ENCODE measurements at places on chromosomes 16 and 17. TPM values are rescaled to one million over a fixed set of nuclear protein-coding genes. Genes with fewer than 3 reads are reported as not detected.

DNA sequence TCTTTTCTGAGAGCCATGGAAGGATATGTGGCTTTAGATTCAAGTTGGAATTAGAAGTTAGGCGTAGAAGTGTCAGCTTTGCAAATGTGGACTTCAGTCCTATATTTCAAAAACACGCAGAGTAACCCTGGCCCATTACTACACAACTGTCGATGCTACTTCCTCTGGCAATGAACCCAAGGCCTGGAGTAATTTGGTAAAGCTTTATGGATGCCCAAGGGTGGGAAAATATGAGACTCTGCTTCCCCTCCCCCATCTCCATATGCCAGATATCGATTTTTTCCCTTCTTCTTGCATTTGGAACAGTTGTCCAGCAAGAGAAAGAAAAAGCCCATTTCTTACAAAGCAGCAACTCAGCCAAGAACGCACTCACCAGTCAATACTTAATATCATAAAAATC, 2.9 kb upstream of the MAP1LC3B start:
- no peak for DNase-seq

FASN gene
- 127 TPM for total RNA-seq

KCNG4 gene
- total RNA-seq = not detected

- no peak for DNase-seq
Measured at GRCh38 chr16:27568077-27568476, 18.1 kb downstream of the KATNIP start.

DNA sequence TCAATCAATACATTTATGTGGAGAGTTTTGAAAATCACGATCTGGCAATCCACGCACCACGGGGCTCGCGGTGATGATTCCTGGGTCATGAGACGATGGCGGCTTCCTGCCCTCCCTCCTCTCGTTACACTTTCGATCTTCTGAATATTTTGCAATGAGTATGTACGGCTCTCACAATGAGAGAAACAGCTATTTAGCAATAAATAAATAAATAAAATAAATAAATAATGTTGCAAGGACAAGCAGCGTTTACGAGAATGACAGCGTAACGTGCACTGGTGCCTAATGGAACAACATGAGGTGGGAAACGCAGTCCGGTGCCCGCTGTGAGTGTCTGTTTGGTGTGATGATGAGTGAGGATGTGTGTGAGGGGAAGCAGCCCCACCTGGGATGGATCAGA, 46.7 kb upstream of the JPH3 start:
- DNase-seq = no peak

GRCh38 chr16:55494994-55495421, 13.9 kb upstream of the LPCAT2 start:
- peak; percentile 74 for DNase-seq

DNA sequence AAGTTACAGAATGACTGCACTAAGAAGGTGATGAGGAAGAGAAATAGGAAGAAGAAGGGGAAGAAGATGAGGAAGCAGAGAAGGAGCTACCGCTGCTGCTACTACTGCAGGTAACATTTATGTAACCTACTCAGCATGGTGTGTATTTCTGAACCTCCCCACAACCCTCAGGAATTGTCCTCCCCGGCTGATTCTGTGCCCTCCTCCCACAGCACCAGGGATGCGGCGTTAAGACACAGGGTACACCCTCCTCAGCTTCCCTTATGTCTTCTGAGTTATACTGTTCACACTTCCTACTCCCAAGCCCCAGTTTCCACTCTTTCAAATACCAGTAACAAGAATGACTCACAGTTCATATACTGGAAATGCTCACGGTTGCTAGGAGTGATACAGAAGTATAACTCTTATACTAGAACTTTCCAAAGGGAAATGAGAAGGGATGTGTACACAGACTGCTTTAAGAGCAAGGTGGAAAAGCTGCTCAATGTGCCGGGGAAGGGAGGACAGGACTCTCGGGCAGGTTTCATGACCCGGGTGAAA, 224.5 kb upstream of the PSMD7 start:
- no peak for DNase-seq

DNA sequence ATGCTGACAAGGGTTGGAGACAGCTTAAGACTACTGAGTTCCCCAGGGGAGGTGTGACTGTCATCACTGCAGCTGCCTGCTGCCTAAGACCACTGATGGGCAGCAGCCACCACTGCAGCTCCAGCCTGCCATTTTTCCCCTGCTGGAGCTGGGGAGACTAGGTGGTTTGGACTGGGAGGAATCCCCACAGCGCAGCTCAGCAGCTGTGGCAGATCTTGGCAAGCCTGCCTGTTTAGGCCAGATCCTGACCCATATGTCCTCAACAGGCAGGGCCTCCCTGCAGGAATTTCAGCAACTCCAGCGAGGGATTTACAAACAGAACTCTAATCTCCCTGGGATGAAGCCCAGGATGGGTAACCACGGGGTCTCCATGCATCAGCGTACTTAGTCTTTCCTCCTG, 356.4 kb upstream of the TOM1L1 start:
- DNase-seq = no peak

DNA sequence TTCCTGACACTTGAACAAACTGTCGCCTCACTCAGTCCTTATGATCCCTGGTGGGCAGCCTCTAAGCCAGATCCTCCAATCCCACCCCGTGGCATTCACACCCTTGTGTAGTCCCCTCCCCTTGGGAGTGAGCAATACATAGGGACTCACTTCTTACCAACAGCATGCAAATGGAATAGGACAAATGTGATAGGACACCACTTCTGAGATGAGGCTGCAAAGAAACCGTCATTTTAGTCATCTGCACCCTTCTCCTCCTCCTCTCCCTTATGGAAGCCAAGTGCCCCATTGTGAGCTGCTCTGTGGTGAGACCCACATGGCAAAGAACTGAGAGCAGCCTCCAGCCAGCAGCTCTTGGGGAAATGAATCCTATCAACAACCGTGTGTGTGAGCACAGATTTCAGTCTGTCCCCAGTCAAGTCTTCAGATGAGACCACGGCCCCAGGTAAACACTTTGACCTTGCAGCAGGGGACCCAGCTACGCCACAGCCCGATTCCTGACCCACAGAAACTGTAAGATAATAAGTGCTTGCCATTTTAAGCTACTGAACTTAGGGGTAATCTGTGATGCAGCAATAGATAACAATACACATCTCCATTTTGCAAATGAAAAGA, 46.9 kb downstream of the ZFHX3 start:
- DNase-seq = no peak

SDR42E2 gene
- not detected for total RNA-seq

- DNase-seq = no peak
Measured at GRCh38 chr16:58399718-58400633, 7.7 kb downstream of the GINS3 start.
